ENCODE measurements at places on chromosomes 6 and 20.

GRCh38 chr6:114997813-114998292, 655.0 kb upstream of the HS3ST5 start:
- DNase-seq: no peak

- no peak for DNase-seq
These were observed 92.8 kb upstream of the BTN3A2 start for GRCh38 chr6:26272171-26272637.

GRCh38 chr6:55524441-55524840, 54.6 kb downstream of the HMGCLL1 start:
- no peak for DNase-seq

DNA sequence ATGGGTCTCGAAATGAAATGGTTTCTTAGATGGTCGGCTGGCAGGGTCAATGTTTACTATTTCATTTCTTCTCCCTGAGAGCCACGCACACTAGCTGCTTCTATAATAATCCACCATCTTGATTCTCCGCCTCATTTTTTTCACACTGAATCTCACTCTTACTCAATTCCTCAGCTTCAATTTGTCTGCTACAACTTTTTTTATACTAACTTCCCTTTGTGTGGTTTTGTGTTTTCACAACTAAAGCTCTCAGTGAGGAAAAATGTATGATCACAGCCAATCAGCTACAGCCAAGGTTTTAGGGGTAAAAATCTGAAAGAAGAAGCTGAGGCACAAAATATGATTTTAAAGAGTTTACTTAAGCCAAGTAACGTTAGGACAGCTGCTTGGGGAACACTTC, 1309.4 kb downstream of the EPHA7 start:
- no peak for DNase-seq

DNA sequence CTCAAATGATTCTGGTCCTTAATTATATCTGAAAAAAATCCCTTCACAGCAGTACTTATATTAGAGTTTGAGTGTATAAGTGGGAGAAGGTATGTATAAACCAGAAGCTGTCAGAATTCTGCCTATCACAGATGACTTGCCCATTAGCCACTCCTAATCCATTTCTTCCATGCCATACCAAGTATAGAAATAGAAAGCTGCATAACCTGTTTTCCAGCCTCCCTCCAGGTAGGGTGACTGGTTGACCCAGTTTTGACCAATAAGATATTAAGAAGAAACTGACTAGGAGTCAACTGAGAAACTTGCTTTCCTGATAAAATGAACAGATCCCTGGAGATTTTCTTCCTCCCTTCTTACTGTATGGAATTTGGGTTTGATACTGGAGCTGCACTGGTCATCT, 112.2 kb upstream of the GRIK2 start:
- no peak for DNase-seq

GRCh38 chr6:7541175-7542064, at the start of gene DSP:
Gene DSP (plus strand): TSS chr6:7541671. CDS start chr6:7541916, 245 bp downstream.
- DNase-seq: peak; percentile 48

DNA sequence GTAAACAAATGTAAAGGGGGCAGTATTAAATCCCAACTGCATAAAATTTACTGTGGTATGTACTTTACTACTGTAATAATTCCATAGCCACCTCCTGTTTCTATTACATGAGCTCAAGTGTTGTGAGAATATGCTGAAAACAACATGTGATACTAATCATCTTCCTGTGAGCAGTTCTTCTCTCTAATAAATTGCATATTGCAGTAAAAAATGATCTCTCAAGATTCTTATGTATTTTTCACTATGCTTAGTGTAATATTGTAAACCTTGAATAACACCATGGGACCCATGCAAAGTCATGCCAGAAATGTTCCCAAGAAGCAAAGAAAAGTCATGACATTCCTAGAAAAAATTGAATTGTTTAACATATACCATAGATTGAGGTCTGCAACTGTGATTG, 133.0 kb upstream of the ATXN1 start:
- DNase-seq: no peak

DNA sequence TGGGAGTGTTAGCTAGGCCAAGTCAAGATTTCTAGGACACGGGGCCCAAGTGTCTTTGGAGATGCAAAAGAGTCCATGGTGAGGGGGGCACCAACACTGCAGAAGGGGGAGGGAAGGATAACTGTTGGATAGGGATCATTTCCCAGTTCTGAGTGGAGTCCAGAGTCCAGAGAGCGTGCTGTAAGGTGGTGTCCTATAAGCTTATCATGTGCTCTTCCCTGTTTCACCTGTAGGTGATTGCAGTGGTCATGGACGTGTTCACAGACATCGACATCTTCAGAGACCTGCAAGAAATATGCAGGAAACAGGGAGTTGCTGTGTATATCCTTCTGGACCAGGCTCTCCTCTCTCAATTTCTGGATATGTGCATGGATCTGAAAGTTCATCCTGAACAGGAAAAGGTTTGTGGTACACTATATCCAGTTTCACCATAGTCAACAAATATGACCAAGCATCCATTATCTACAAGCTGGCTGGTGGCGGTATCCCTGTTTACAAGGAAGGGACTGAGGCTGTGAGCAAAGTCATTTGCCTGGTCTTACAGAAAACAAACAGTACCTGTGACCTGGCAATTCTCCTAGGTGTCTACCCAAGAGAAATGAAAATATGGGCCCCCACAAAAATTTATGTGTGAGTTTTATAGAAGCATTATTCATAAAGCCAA, 15.6 kb downstream of the FAM83D start:
- DNase-seq: no peak

GRCh38 chr6:42123379-42124103, 18.9 kb downstream of the C6orf132 start:
- DNase-seq: no peak

DNA sequence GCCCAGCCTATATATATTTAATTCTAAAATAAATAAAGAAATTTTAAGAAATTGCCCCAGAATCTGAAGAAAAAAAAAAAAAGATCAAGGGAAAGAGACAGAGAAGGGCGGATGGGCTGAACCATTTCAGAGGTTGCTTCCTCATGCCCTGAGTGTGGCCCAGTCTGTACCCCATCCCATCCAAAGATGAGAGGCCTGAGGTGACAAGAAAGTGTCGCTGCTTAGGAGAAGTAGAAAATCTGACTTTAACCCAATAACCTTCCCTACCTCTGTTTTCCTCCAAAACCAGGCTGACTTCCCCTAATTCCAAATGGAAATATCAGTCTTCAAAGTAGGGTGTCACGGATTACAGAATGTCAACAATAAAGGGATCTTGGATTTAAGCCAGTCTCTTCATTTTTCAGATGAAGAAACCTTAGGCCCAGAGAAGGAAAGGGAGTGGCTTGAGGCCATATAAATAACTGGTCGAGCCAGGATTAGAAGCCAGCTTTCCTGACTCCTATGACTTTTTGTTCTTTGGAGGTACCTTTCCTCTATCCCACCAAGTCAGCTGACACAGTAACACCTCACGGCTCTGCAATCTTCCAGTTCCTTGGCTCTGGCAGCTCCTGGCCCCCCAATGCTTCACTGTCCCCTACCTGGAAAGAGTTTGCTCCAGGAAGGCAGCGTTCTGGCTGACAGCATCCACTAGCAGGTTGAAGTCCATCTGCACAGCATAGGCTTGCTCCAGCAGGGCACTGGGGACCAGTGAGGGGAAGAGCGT, 10.1 kb downstream of the GSS start:
- DNase-seq: no peak

DNA sequence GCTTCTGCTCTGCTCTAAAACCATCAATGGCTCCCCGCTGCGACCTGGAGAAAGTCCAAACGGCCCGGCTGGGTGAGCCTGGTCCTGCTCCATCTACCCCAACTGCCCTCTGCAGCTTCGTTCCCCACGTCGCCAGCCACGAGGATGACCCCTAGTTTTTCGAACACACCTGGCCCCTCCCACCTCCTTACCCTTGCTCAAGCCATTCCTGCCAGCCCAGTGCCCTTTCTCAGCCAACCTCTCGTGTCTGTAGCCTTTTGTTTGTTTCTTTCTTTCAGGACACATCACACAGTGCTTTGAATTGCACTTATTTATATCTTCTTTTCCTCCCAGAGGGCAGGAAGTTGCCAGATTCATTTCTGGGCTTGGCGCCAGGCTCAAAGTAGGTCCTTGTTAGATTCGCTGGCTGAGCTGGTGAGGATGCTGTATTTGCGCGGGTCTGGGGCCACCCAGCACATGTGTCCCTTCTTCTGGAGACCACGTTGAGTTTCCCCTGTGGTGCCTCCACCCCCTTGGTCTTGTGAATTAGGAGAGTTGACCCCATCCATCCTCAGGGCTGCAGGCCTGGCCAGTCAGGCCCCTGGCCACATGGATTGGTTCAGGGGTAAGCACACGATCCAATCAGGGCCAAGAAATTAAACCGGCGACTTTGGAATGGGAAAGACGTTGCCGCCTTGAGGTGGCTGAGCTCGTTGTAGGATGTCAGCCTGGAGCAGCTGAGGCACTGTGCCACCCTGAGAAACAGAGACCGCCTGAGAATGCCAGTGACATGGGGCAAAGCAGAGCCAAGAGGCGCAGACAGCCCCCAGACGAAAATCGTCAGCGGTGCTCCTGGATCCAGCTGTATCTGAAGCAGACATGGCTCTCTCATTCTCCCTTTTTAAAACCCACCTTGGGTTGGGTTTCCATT, 156.0 kb downstream of the CEBPB start:
- no peak for DNase-seq

DNA sequence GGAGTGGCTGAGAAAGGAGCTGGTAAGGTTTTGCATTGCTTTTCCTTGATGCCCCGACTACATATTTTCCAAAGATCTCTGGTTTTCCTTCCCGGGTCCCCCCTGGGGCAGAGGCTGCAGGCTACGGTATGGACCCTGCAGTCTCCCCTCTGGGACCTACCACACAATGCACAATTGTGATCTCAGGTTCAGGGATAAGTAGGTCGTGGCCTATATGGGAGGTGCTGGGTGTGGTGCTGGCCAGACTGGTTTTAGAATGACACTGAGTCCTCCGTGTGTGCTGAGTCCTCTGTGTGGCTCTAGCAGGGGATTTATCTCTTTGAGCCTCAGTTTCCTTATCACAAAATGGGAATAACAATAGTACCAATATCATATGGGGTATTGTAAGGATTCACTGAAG, 376 bp downstream of the C20orf202 start:
- DNase-seq: no peak

GRCh38 chr20:25237610-25238318, 10.1 kb upstream of the PYGB start:
- peak; percentile 94 for DNase-seq

GRCh38 chr6:56173228-56173627, 74.2 kb downstream of the COL21A1 start:
- DNase-seq: no peak

DNA sequence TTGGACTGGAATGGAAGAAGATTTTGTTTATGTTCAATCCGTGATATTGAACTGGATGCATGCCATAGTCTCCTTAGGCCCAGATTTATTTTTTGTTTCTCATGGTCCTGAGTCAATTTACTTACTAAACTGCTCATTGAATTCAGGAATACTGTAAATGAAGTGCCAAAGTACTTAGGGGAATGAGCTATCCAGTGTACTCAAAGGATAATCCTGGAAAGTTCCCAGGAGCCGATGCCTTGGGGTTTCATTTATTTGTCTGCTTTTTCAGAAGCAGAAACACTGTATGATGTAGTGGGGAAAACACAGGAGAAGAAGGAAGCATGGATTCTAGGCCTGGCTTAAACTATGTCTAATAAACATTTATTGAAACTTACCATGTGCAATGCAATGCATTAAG, 56.1 kb upstream of the THEMIS start:
- no peak for DNase-seq

DNA sequence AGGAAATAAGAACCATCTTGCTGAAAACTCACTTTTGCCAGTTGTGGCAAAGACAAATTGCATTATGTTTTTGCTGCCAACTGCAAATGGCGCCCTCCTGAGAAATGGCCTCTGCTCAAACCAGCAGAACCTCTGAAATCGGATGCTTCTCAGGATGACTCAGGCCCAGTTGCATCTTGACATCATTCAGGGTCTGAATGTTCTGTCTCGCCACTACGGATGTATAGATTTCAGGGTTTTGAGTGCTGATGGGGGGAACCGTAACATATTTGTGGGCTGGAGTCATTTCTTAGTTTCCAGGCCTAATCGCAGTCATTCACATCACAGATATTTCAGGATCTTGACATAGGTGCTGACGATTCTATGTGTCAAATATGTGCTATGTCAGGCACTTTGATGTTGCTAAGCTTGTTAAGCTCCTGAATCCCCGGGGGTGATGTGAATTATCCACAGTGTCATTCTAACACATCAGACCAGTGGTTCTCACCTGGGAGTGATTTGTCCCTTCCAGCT, 207.1 kb downstream of the NFATC2 start:
- no peak for DNase-seq

DNA sequence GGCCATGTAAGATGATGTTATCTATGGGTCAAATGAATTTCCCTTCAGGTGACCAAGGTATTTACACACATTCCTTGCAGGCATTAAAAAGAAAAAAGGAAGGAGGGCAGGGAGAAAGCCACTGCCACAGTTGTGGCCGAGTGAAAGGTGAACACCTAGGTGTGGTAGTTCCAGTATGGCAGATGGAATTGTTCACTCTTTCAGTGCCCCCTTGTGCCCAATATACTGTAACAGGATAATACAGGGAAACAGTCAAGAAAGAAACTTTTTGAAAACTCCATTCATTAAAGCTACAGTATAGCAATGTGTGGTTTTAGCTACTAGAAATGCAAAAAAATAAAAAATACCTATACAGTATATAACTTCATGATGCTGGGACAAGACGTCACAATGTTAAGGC, 52.1 kb downstream of the BMP2 start:
- no peak for DNase-seq

- DNase-seq: no peak
These were observed 875 bp upstream of the ZBTB9 start for GRCh38 chr6:33453393-33454008.

DNA sequence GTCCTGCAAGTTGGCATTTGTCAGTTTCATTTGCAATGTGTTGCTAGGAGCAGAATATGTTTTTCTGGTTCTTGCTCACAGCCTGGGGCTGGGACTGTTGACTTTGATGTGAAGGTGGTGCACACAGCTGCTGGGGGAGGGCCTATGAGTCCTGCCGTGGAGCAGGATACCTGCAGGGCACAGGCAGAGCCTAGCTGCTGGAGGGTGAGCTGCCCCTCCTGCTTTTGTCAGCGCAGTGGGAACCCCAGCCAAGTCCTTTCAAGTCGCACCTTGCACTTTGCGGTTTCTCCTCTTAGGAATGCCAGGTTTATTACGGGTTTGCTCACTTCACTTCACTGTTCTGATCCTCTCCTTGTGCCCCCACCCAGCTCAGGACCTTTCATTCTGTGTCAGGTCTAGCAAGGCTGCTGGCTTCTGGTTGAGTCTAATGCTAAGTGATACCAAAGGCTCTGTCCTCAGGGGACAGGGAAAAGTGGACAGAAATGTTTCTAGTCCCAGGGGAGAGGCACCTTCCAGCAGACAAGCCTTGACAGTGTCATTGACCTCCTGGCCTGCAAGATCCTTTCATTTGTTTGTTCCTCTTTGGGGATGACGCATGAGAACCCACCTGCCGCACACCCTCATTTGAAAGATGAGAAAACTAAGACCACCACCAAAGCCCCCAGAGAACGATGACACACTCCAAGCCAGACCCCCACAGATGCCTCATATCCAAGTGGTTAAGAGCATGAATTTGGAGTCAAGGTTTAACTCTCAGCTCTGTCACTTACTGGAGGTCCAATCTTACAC, 2.7 kb upstream of the SPO11 start:
- DNase-seq: peak; percentile 33

- DNase-seq: no peak
These were observed 37.7 kb upstream of the SYNCRIP start for GRCh38 chr6:85680388-85680787.

GRCh38 chr6:117130125-117130524, 135.2 kb upstream of the VGLL2 start:
- DNase-seq: no peak

- no peak for DNase-seq
These were observed 52.3 kb downstream of the ABHD12 start for GRCh38 chr20:25338112-25339023.

Data from HCT116 (cell line).